ENCODE measurements at places on chromosomes 11 and 22.

DNA sequence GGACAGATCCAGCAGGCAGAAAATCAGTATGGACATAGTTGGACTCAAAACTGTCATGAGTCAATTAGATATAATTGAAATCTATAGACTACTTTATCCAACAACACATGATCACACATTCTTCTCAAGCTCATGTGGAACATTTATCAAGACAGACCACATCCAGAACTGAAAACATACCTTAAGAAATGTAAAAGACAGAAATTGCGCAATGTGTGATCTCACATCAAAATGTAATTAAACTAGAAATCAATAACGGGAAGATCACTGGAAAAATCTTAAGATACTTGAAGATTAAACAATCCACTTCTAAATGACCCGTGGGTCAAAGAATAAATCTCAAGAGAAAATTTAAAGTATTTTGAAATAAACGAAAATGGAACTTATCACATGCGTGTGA lies 435.3 kb downstream of the OPCML start:
- DNase-seq = no peak

- DNase-seq = peak; percentile 56
These were observed 55.0 kb upstream of the DEPDC7 start for GRCh38 chr11:32960553-32961164.

- DNase-seq = no peak
These were observed 10.0 kb upstream of the ABCC8 start for GRCh38 chr11:17486646-17487045.

- DNase-seq = no peak
These were observed 22.3 kb downstream of the PPARA start for GRCh38 chr22:46172522-46173110.

DNA sequence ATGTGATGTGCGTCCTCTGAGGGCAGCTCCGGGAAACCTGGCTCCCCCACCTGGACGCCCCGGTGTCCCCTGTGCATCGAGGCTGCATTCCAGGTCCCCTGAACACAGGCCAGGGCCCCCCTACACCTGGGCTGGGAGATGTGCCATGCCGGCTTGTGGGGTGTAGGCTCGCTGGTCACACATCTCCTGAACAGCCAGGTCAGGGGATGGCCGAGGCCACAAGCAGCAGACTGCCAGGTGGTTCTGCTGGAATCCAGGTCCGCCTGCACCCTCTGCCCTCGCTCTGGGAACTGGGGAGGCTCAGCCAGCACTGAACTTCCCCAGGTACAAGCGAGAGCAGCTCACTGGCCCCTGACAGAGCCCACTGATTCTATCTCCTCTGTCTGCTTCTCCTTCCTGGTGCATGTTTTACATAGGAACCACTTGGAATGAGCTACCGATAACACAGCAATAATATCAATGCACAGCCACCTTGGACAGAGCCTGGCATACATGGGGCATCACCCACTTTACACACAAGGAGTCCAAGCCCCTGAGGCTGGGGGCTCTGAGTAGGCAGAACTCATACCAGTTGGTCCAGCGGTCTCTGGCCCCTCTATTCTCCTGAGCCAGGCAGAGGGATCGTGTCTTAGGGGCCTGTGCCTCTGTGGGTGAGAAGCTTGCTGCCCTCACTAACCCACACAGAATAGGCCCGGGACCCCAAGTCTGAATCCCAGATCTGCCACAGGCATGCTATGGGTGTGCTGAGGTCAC lies 46.8 kb downstream of the TBX1 start:
- no peak for DNase-seq

DNA sequence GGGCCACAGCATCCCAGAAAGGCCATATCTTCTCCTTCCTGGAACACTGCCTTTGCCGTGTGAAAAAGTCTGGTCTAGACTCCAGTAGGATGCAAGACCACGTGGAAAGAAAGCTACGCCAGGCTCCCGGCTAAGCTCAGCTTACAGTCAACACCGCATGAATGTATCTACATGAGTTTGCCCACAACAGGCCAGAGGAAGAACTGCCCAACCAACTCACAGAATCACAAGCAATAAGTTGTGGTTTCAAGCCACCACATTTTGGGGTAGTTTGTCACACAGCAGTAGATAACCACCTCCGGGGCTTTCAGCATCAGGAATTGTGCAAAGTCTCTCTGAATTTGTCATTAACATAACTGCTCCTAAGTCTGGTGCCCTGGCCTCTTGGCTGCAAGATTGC lies 27.3 kb downstream of the HSPA8 start:
- no peak for DNase-seq

GRCh38 chr11:7321473-7322450 lies 70.1 kb downstream of the SYT9 start:
- no peak for DNase-seq

GRCh38 chr11:61628662-61628970 lies 47.7 kb upstream of the SYT7 start:
- DNase-seq = no peak

- DNase-seq = no peak
These were observed 1.8 kb upstream of the AMPD3 start for GRCh38 chr11:10453261-10453660.

Measured in dermis microvascular lymphatic vessel endothelial cell (primary cell).